Caco-2 (cell line): ENCODE measurements at places on chromosomes 7 and 10.

GRCh38 chr10:102195296-102195870 lies 30.7 kb upstream of the ELOVL3 start:
- no peak for DNase-seq
- no peaks in the 10 kb centered on the region for H3K36me3 ChIP-seq
- no peaks in the 10 kb centered on the region for H3K27me3 ChIP-seq
- H3K4me1 ChIP-seq: no peaks in the 10 kb centered on the region
- H3K27ac ChIP-seq: no peak overlapping the region

- no peaks in the 10 kb centered on the region for H3K36me3 ChIP-seq
- no peak overlapping the region for H3K4me3 ChIP-seq
- no peaks in the 10 kb centered on the region for H3K27me3 ChIP-seq
- H3K4me1 ChIP-seq: no peaks in the 10 kb centered on the region
Measured at GRCh38 chr10:129793479-129793878, 170.6 kb downstream of the EBF3 start.

GRCh38 chr10:117271427-117271826 lies 30.5 kb downstream of the SLC18A2 start:
- H3K27me3 ChIP-seq: no peaks in the 10 kb centered on the region
- H3K4me3 ChIP-seq: no peak overlapping the region
- 0 out of 2 replicates have a peak, but pooled peaks cover 3% of the 10 kb centered on the region for H3K4me1 ChIP-seq
- H3K36me3 ChIP-seq: no peaks in the 10 kb centered on the region

DNA sequence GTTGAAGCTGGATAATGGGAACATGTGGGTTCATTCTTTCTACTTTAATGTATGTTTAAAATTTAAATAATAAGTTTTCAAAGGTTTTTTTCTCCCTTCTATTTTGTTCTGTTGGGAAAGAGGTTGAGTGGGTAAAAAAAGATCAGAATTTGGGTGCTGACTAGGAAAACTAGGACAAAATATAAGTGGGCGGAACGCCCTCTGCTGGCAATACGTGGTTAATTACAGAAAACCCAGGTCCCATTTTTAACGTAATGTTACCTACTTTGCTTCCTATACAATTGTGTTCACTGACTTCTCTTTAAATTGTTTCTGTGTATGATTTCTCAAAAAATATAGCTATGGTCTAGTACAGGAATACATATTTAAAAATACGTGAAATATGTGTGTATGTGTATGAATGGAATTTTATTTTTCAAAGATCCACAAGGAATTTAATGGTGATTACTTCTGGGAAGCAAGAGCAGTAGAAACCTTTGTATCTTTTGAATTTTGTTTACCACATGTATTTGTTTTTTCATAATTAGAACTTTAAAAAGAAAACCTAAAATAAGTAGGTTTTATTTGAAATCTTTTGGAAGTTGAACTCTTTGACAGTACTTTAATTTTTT lies 8.7 kb downstream of the ECD start:
- no peaks in the 10 kb centered on the region for H3K27me3 ChIP-seq
- H3K4me3 ChIP-seq: no peak overlapping the region
- no peak overlapping the region for H3K27ac ChIP-seq
- peak; percentile 59 for DNase-seq

GRCh38 chr10:129945526-129945925 lies 18.5 kb downstream of the EBF3 start:
- no peak overlapping the region for H3K4me3 ChIP-seq
- DNase-seq: no peak
- no peaks in the 10 kb centered on the region for H3K27me3 ChIP-seq
